ENCODE measurements at places on chromosomes 5 and 9.
A peak's percentile ranks its signal among the peaks of the same experiment; 100 is the strongest.

DNA sequence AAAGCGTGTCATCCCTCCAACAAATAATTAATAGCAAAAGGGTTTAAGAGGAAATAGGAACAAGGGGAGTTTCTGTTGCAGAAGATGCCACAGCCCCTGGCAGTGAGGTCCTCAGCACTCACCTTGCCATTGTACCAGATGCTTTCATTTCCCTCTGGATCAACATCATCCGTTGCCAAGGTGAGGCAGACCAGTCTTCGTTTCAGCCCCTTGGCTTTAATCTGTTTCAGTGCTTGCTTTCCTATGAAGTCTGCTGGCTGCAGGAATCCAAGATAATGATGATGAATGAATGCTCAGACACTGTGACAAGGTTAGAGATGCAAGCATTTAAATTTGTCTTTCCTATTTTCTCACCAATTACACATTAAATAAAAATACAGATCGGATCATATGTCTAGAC, 20.0 kb upstream of the ARSB start:
- no peak for DNase-seq

GRCh38 chr5:93294199-93294598, 286.8 kb downstream of the NR2F1-AS1 start:
- no peak for DNase-seq

DNA sequence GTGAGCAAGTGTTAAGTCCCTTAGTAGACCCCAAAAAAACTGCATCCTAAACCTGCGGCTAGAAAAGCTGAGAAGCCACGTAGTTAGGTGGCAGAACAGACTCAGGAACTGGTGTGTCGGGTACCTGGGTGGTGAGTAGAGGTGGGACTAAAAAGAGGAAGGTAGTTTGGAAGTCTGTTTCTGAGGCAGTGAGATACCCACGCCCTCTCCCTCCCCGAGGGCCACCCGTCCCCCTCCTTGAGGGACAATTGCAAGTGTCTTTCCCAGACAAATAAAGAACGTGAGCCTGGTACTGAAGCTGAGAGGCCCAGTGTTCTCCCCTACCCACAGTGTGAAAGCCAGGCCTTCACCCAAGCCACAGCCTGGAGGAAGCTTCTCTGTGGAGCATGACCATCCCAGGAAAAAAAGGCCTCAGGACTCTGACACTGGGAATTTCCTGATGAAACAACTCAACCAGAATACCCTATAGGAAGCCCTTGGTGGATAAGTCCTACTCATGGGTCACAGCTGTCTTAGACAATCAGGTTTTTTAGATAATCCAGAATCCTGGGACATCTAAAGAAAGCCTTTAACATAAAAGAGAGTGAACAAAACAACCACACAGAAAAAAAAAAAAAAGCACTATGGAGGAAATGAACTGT, 7.0 kb upstream of the CD74 start:
- no peak for DNase-seq

DNA sequence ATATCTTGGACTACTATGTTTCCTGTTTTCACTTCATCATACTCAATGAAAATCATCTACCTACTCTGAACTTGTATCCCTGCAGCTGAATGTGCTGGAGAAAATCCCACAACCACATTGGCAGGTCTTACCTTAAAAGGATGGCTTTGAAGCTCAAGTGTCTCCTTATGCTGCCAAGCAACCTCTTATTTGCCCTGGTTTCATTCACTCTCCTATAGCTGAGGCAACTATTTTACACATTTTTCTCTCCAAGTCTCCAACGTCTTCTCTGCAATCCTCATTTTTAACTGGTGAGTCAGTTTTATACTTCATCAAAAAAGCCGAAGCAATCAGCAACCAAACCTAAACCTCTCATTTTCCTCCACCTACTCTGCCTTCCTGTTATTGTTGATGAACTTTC, 49.7 kb downstream of the POU4F3 start:
- no peak for DNase-seq

DNA sequence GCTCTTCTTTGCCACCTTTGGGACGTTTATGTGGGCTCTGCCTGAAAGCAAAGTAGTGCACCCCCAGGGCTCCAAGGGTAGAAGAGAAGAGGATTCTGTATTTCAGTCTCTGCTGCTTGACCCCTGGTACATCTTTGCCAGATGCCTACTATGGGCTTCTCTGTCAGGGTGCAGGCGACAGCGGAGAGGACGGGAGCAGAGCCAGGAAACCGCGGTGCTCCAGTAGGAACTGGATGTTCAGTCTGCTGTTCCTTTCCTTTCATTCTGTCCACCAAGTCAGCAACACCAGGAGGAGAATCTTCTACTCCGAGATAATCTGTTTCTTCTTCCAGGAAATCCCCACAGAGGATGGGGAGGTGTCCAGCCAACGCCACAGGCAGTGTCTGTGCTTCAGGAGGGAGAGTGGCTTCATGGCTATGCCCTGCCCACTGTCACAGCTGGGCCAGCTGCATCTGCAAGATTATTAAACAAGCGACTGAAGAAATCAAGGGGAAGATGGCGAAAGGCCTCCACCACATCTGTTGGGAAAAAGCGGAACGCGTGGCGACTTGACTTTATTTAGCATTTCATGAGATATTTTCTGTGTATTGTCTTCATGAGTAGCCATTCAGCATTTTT, 398.3 kb downstream of the IRX1 start:
- DNase-seq = no peak

GRCh38 chr5:77662635-77663034, 24.1 kb upstream of the OTP start:
- no peak for DNase-seq

DNA sequence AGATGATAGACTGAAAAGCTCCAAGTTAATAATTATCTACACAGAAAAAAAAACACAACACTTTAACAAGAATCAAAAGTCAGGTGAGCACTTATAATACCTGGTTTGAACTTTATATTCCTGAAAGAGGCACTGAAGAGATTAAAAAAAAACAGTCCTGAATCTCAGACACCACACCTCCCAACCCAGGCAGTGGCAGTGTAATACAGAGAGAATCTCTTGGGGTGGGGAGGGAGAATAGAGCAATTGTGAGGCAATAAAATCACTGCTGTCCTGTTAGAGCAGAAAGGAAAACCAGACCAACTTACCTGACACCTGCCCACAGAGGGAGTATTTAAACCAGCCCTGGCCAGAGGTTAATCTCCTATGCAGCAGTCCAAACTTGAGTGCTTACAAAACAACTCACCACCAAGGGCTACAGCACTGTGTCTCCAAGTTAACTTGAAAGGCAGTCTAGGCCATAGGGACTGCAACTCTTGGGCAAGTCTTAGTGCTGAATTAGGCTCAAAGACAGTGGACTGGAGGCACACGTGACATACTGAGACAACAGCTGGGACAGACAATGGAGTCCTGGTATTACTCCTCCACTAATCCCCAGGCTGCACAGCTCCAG, 54.2 kb downstream of the SLCO4C1 start:
- no peak for DNase-seq

GRCh38 chr9:84511651-84512050, 157.9 kb upstream of the NTRK2 start:
- DNase-seq = no peak

GRCh38 chr9:90499761-90500160, 142.9 kb downstream of the DIRAS2 start:
- DNase-seq = no peak

DNA sequence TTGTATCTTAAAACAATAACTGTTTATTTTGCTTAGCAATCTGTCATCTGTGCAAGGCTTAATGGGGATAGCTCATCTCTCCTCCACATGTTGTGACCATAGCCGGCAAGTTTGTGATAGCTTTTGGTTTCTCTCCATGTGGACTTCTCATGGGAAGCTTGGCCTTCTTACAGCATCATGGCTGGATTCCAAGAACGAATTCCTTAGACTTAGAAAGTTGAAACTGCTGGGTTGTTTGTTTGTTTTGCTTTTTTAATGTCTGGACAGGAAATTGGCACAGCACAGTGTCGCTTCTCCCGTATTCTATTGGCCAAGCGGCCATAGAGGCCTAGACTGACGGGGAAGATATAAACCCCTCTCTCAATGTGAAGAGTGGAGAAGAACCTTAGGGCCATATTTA, 61.0 kb upstream of the PRDM9 start:
- DNase-seq = peak; percentile 35

- DNase-seq = no peak
Measured at GRCh38 chr5:142128675-142129208, 20.2 kb downstream of the NDFIP1 start.

GRCh38 chr5:155649666-155650065, 636.1 kb downstream of the KIF4B start:
- no peak for DNase-seq
